ENCODE measurements at places on chromosomes 4 and X. TPM values are rescaled to one million over a fixed set of nuclear protein-coding genes. Genes with fewer than 3 reads are reported as not detected.

DNA sequence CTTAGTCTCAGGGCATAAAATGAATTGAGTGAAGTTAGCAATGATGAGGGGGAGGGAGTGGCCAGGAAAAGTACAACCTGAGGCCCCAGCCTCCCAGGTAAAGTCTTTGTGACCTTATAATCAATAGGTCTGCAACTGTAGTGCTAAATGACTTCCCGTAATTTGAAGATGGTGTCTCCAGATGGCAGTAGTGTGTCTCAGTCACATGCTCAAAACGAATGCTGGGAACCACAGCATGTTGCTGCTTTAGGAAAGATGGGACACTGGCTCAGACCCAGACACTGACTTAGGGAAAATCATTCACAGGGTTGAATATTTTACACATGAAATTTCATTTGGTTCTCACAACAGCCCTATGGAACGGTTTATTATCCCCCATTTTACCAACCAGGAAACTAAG is 10.3 kb downstream of the SRPX2 start:
- H3K36me3 ChIP-seq = no peaks in the 10 kb centered on the region
- H3K27ac ChIP-seq = no peak overlapping the region
- no peak overlapping the region for H3K4me3 ChIP-seq
- peaks cover 5% of the 10 kb centered on the region for H3K4me1 ChIP-seq
- H3K27me3 ChIP-seq = peaks cover 4% of the 10 kb centered on the region
- DNase-seq = no peak

DNA sequence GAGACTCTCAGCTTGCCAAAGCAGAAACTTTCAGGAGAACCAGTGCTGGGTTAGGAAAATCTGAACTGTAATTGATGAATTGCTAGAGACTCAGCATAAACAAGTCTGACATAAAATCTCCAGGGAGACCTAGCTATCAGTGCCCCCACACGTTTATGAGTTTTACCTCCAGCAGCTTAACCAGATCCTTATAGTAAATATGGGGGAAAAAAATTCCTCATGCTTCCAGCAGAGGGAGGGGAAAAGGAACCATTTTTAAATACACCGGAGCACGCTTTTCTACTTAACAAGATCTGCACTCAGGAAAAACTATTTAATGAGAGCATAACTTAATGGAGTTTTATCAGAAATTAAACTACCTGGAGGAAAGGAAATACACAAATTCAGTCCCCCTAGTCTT is 1040.7 kb upstream of the INTU start:
- no peak for DNase-seq
- no peaks in the 10 kb centered on the region for H3K27me3 ChIP-seq
- H3K4me1 ChIP-seq = no peaks in the 10 kb centered on the region
- H3K36me3 ChIP-seq = no peaks in the 10 kb centered on the region

The CT55 gene
- not detected for total RNA-seq

The SPANXN3 gene
- not detected for total RNA-seq

The NPY1R gene
- total RNA-seq = 4.8 TPM
